ENCODE measurements at places on chromosomes 16 and 17. TPM values are rescaled to one million over a fixed set of nuclear protein-coding genes. Genes with fewer than 3 reads are reported as not detected.

DNA sequence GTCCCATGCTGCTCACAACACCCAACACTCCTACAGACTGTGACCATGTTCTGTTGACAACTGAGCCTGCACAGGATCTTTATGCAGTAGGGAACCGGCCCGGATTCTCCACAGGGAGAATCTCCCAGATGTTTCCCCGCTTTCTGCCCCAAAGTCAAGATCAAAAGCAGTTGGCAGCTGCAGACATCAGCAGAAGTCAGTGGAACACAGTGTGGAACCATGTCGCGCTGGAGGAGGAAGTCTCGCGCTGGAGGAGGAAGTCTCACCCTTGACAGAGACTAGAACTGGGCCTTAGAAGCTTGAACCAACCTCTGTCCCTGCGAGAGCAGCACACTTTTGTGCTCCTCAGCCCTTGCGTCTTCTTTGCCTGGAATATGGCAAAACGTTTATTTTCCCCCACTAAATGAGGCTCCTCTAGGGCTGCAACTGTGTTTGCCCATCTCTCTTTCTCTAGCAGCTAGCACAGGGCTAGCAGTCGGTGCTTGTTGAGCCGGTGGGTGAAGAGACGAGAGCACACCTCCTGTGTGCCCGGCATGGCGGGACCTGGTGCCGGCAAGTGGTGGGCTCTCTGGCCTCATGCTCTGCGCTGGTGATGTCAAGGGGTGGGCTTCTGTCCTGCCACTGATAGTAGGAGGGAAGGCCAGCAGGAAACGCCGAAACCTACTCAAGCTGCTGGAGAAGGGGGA is 2.1 kb upstream of the MRC2 start:
- H3K27me3 ChIP-seq, result peaks cover 35% of the 10 kb centered on the region
- peaks cover 10% of the 10 kb centered on the region for H3K4me1 ChIP-seq
- peaks cover 2% of the 10 kb centered on the region for H3K36me3 ChIP-seq
- DNase-seq, result no peak
- H3K4me3 ChIP-seq, result no peak overlapping the region
- H3K27ac ChIP-seq, result no peak overlapping the region

- no peak overlapping the region for H3K27ac ChIP-seq
- H3K36me3 ChIP-seq, result peaks cover 27% of the 10 kb centered on the region
- H3K27me3 ChIP-seq, result no peaks in the 10 kb centered on the region
- H3K4me3 ChIP-seq, result no peak overlapping the region
- DNase-seq, result no peak
These were observed 119.4 kb downstream of the SOCS1 start for GRCh38 chr16:11136600-11136999.

- H3K36me3 ChIP-seq, result no peaks in the 10 kb centered on the region
- H3K4me1 ChIP-seq, result no peaks in the 10 kb centered on the region
- peaks cover 2% of the 10 kb centered on the region for H3K27me3 ChIP-seq
- H3K4me3 ChIP-seq, result no peak overlapping the region
These were observed 49.6 kb downstream of the PSMD12 start for GRCh38 chr17:67316781-67317180.

DNA sequence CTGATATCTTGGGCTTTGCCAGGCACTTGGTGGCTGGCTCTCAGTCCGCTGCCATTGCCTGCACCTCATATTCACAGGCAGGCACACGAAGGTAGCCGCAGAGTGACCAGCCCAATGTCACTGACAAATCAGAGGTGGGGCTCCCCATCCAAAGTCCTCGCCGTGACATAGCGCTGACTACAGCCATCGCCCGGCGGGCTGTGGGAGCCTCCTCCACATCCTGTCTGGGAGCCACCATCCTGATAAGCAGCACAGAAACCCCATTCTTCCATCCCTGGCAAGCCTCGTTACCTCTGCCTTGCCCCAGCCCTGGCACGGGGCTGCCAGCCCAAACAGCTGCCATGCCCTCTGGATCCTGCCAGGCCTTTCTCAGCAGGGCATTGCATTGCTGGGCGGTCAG is 437.8 kb downstream of the SLC39A11 start:
- H3K4me1 ChIP-seq, result no peaks in the 10 kb centered on the region
- no peaks in the 10 kb centered on the region for H3K27me3 ChIP-seq
- no peak for DNase-seq

GRCh38 chr16:66703406-66704215 is 7.1 kb upstream of the CMTM4 start:
- no peak for DNase-seq
- H3K4me3 ChIP-seq, result no peak overlapping the region
- peaks cover 18% of the 10 kb centered on the region for H3K27me3 ChIP-seq
- H3K4me1 ChIP-seq, result no peaks in the 10 kb centered on the region
- H3K36me3 ChIP-seq, result no peaks in the 10 kb centered on the region
- H3K27ac ChIP-seq, result no peak overlapping the region

DNA sequence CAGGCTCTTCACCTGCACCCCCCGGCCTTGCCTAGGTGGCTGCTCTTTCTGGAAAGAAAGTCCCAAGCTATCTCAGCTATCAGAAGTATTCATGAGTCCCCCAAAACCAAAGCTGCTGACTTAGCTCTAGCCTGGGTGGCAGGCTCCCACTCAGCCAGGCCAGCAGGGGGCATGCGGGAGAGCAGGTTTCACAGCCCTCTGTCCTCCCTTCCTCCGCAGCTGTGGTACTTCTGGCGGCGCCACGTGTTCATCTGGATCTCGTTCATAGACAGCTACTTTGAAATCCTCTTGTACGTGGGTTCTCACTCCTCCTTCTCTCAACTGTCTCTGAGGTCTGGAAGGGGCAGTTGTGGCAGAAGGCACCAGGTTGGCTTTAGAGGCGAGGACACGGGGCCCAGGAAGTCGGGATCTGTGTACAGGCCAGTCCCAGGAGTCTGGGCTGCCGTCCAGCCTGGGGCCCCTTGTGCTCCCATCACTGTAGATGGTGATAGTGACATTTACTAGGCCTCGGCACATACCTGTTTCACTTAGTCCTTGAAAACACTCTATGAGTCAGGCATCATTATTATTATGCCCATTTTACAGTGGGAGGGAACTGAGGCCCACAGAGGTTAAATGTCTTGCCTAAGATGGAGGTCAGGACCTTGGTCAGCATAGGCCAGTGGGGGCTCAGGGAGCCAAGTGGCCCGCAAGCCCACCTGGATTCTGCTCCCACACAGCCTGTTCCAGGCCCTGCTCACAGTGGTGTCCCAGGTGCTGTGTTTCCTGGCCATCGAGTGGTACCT is 12.9 kb downstream of the TRPV2 start:
- H3K27me3 ChIP-seq, result no peaks in the 10 kb centered on the region
- peaks cover 5% of the 10 kb centered on the region for H3K4me1 ChIP-seq
- no peak overlapping the region for H3K4me3 ChIP-seq

DNA sequence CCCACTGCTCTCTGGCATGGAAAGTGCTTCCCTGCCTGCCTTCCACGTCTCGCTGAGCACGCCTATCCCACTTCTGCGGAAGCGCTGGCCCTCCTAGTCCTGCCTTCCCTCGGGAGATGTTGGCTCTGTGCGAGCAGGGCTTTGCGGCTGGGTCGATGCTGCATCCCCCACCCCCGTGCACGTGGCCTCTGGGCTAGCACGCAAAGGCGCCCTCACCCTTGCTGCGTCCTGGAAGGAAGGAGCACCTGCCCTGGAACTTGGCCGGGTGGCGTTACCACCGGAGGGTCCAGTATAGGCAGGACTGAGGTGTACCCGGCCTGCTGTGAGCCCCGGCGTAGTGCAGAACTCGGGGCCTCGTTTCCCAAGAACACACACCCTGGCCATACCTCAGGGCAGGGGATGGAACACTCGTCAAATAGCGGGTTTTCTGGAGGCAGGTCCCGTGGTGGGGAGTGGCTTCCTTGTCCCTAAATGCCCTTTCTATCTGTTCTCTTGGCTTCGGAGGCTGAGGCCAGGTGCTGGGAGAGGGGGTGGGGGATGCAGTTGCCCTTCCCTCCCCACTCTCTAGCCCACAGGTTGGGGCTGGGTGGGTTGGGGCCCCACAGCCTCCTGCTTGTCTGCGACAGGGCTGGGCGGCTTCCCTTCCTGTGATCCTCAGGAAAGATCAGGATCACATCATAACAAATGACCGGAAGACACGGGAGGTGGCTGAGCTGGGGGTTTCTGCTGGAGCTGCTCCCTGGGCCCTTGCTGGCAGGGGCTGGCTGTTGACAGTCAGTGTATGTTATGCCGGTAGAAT is 17.4 kb downstream of the BAIAP2 start:
- no peaks in the 10 kb centered on the region for H3K36me3 ChIP-seq
- peaks cover 6% of the 10 kb centered on the region for H3K4me1 ChIP-seq
- no peak overlapping the region for H3K4me3 ChIP-seq
- no peak overlapping the region for H3K27ac ChIP-seq

DNA sequence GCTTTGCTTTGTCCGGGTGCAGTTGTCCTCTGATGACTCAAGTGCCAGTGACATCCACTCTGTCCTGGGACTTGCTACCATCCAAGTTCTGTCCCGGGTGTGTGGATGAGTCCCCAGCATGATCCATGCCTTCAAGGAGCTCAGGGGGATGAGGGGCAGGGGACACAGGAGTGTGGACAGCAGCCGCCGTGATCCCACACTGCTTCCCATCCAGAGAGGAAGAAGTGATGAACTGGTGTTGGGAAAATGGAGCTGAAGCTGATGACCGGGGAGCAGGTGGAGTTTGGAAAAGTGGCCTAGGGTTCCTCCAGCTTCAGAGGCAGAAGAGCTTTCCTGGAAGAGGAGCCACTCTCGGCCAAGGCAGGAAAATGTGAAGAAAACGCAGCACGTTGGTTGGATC is 249.6 kb upstream of the TNRC6C start:
- H3K4me1 ChIP-seq, result no peaks in the 10 kb centered on the region
- H3K27ac ChIP-seq, result no peak overlapping the region
- no peak overlapping the region for H3K4me3 ChIP-seq
- H3K36me3 ChIP-seq, result no peaks in the 10 kb centered on the region
- H3K27me3 ChIP-seq, result peaks cover 18% of the 10 kb centered on the region

DNA sequence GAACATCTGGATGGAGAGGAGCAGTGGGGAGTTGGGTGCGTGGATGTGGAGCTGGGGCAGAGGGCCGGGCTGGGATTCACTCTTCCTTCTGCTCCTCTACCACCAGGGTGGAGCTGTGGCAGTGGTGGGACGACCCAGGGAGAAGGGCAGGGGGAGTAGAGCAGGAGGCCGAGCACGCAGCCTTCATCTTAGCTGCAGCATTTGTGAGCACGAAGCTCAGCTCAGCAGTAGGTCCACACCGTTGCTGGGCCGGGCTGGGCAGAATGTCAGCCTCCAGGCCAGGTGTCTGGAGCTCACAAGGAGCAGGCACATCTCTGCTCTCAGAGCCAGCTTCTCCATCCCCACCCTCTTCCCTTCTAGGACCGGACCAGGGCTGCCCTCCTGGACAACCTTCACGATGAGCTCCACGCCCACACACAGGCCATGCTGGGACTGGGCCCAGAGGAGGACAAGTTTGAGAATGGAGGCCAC is 55.7 kb downstream of the OR1D5 start:
- DNase-seq, result no peak
- no peaks in the 10 kb centered on the region for H3K36me3 ChIP-seq
- no peaks in the 10 kb centered on the region for H3K4me1 ChIP-seq
- H3K27me3 ChIP-seq, result no peaks in the 10 kb centered on the region
- no peak overlapping the region for H3K4me3 ChIP-seq

- H3K27me3 ChIP-seq, result peaks cover 3% of the 10 kb centered on the region
- DNase-seq, result no peak
- H3K4me1 ChIP-seq, result no peaks in the 10 kb centered on the region
- H3K4me3 ChIP-seq, result no peak overlapping the region
- H3K27ac ChIP-seq, result no peak overlapping the region
These were observed 388.2 kb upstream of the MAF start for GRCh38 chr16:79988721-79989220.

GRCh38 chr16:19114359-19115147 is 789 bp downstream of the ITPRIPL2 start:
- H3K27me3 ChIP-seq, result peaks cover 19% of the 10 kb centered on the region
- H3K36me3 ChIP-seq, result peaks cover 19% of the 10 kb centered on the region
- H3K4me1 ChIP-seq, result peaks cover 37% of the 10 kb centered on the region
- DNase-seq, result no peak

- no peak overlapping the region for H3K27ac ChIP-seq
- peaks cover 42% of the 10 kb centered on the region for H3K27me3 ChIP-seq
- H3K36me3 ChIP-seq, result no peaks in the 10 kb centered on the region
These were observed 40.6 kb upstream of the HOXB13 start for GRCh38 chr17:48769009-48769675.

DNA sequence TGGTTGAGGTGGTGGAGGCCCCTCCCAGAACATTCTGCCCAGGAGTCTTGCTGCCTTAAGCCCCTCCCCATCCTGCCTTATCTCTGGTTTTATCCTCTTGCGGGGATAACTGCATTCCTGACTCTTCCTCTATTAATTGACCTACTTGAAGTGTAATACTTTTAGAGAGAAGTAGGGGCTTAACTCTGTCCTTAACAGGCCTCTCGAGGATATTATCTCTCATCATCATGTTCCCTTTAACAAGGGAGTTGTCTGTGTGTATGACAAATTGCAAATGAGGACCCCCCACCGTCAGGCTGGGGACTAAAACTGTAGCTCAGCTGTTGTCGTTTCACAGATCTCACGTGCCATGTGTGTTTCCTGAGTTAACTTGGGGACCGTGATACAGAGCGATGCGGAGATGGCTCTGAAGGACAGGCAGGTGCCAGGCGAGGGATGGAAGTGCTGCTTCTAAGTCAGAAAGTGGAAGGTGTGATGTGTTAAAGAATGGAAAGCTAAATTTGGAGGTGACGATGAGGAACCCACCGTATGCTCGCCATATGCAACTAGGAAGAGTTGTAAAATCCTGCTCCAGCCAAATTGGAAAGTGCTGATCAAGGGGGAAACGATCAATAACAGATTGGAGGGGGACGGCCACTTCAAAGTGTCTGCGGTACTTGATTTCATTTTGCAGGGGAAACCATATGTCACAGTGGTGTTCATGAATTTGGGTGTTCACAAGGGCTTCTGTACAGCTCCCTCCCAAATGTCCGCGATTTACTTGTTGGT is 106.3 kb downstream of the RPTOR start:
- H3K27ac ChIP-seq, result peak overlapping the region; percentile 9
- H3K4me1 ChIP-seq, result peaks cover 62% of the 10 kb centered on the region
- H3K27me3 ChIP-seq, result no peaks in the 10 kb centered on the region
- no peak for DNase-seq
- H3K4me3 ChIP-seq, result no peak overlapping the region

GRCh38 chr17:79023886-79024771 is at the start of gene C1QTNF1:
C1QTNF1 (plus strand) TSS chr17:79024169; CDS start chr17:79043969, 19,800 bp downstream.
- H3K4me1 ChIP-seq, result peaks cover 4% of the 10 kb centered on the region
- no peaks in the 10 kb centered on the region for H3K36me3 ChIP-seq
- DNase-seq, result no peak
- H3K4me3 ChIP-seq, result peak within 1 kb of the TSS; percentile 81
- no peak within 1 kb of the TSS for H3K27ac ChIP-seq

- H3K27ac ChIP-seq, result no peak overlapping the region
- no peak overlapping the region for H3K4me3 ChIP-seq
- no peaks in the 10 kb centered on the region for H3K36me3 ChIP-seq
- DNase-seq, result no peak
These were observed 13.7 kb upstream of the SOX9 start for GRCh38 chr17:72107100-72107499.

Gene TMEM235
- total RNA-seq, result not detected

Gene GNPTG
- total RNA-seq, result 22.5 TPM

Gene ADGRG1
- total RNA-seq, result 6.4 TPM

Gene CTRB2
- not detected for total RNA-seq

Gene CACNG1
- not detected for total RNA-seq

Gene ZNF594
- total RNA-seq, result 8.5 TPM

Gene GINS2
- 87.2 TPM for total RNA-seq

All from activated T-helper 1 cell treated with anti-CD3 and anti-CD28 coated beads, Interleukin-12 subunit alpha, Interleukin-12 subunit beta, Interleukin-2, Interleukin-4 antibody, amounts not matched to agents 30 ng/mL and 10 ng/mL and 1 ng/mL, durations not matched to agents 14 hours and 24 hours and 36 hours (primary cell).